Left lung (tissue), 14 donors: ENCODE measurements at places on chromosomes 7 and 10. TPM values are rescaled to one million over a fixed set of nuclear protein-coding genes. Genes with fewer than 3 reads are reported as not detected.

DNA sequence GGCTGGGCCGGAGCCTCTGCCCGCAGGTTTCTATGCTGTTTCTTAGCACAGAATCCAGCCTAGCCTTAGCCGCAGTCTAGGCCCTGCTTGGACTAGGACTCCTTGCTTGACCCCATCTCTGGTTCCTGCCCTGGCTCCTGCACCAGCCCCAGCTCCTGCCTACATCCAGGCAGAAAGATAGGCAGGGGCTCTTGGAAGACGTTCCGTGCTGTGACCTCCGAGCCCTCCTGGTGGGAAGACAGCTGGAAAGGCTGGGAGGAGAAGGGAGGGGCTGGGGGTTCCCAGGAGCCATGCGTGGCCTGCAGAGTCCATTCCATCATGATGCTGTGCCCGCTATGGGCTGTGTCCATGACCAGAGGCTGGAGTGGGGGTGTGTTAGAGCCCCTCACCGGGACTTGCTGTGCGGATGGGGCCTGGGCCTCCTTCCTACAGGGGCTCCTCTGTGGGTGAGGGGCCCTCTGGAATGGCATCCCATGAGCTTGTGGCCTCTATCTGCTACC, 26.2 kb downstream of the RAMP3 start:
- H3K4me3 ChIP-seq, result no peak overlapping the region
- H3K27me3 ChIP-seq, result no peaks in the 10 kb centered on the region
- peaks cover 11% of the 10 kb centered on the region for H3K36me3 ChIP-seq

The OR2A1 gene
- total RNA-seq, result not detected

DNA sequence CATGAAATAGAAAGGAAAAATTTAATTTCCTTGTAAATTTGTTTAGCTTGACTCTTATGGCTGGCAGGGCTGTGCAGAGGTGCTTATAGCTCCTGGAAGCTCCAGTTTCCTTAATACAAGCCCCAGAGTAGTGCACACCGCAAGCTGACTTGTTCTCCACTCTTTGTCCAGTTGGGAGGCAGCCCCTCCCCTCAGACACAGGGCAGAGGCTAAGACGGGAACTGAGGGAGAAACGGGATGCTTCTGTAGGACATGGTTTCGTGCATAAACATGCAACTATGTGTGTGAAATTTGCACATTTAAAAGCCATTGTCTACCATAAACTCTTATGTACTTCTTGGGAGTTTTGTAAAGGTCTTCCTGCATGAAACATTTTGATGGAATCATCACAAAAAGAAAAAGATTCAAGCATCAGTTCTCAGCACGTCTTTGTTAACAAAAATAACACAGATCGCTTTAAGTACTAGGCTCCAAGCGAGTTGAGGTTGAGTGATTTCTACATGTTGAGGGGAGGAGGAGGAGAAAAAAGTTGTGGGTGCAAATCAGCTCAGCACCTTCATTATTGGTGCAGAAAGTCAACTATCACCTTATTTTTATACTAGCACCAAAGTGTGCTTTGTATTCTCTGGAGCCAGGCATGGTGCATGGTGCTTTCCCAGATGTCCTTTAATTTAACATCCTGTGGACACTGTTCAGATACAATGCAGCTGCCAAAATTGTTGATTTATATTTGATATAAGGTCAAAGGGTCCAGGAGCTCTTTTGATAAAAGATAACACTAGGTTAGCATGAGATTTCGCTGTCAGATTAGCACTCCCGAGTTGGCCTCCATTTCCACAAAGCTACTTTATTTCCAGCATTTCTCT, 124.5 kb downstream of the CHN2 start:
- no peaks in the 10 kb centered on the region for H3K4me1 ChIP-seq
- H3K36me3 ChIP-seq, result no peaks in the 10 kb centered on the region
- DNase-seq, result no peak

The TMEM270 gene
- not detected for total RNA-seq

GRCh38 chr10:80156216-80156615, 23.7 kb downstream of the PLAC9 start:
- no peak overlapping the region for H3K27ac ChIP-seq
- peaks cover 14% of the 10 kb centered on the region for H3K4me1 ChIP-seq
- no peak for DNase-seq
- H3K4me3 ChIP-seq, result no peak overlapping the region

GRCh38 chr7:7524121-7524520, 11.6 kb downstream of the COL28A1 start:
- H3K36me3 ChIP-seq, result no peaks in the 10 kb centered on the region
- H3K4me3 ChIP-seq, result no peak overlapping the region
- no peaks in the 10 kb centered on the region for H3K4me1 ChIP-seq
- no peaks in the 10 kb centered on the region for H3K27me3 ChIP-seq
- no peak overlapping the region for H3K27ac ChIP-seq

The HOXA3 gene
- total RNA-seq, result 5.7 TPM

The KNDC1 gene
- 10.4 TPM for total RNA-seq

GRCh38 chr7:49487830-49488140, 285.7 kb upstream of the VWC2 start:
- no peak overlapping the region for H3K4me3 ChIP-seq
- H3K4me1 ChIP-seq, result no peaks in the 10 kb centered on the region
- H3K27me3 ChIP-seq, result no peaks in the 10 kb centered on the region
- H3K27ac ChIP-seq, result no peak overlapping the region

GRCh38 chr10:9296190-9296589, 1241.7 kb downstream of the GATA3 start:
- no peak overlapping the region for H3K4me3 ChIP-seq
- DNase-seq, result no peak
- H3K4me1 ChIP-seq, result no peaks in the 10 kb centered on the region
- H3K36me3 ChIP-seq, result no peaks in the 10 kb centered on the region
- no peaks in the 10 kb centered on the region for H3K27me3 ChIP-seq
